ENCODE measurements at places on chromosomes 2 and 18. TPM values are rescaled to one million over a fixed set of nuclear protein-coding genes. Genes with fewer than 3 reads are reported as not detected.

TUBA4B gene
- total RNA-seq: not detected

SEMA4F gene
- 1.6 TPM for total RNA-seq

DNA sequence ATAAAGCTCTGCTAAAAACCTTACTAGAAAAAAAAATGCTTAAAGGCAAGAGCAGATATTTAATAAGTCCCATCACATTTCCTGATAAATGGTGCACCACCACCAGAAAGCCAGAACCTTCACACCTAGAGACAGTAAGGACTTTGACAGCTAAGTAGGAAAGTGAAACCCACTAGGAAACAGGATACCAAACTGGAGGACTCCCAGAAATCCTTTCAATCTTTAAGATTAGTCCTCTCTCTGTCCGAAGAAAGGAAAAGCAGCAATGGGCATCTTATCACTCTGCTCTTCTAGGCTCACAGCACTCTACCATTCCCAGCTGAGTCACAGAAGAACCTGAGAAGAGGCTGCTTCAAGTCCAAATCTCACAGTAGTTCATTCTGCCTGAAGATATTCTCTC, 3.7 kb downstream of the DYM start:
- H3K27me3 ChIP-seq: no peaks in the 10 kb centered on the region
- no peak overlapping the region for H3K27ac ChIP-seq
- H3K4me3 ChIP-seq: no peak overlapping the region
- peaks cover 9% of the 10 kb centered on the region for H3K4me1 ChIP-seq

DNA sequence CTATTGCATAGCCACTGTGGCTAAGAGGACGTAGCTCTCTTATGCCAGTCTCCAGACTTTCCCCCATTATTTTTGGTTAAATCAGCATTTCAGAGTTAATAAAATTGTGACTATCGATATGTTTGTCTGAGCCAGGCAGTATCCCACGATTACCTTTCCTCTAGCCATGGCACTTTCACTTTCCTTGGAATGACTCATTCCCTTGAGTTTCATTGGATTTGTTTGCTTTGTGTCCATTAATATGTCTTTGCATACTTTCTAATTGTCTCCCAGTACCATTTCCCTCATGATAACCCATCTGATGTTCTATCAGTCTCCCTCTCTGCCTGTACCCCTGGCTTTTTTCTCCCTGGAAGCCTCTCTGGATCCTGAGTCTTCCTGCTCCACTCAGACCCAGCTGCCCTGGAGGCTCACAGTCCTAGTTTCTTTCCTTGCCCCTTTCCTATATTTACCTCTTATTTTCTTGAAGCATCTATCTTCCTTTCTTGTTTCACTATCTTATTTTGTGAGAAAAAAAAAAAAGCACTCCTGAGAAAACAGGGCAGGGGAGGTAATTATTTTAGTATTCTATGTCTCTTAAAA, 126.1 kb downstream of the MTX2 start:
- H3K27ac ChIP-seq: no peak overlapping the region
- no peaks in the 10 kb centered on the region for H3K36me3 ChIP-seq
- no peak overlapping the region for H3K4me3 ChIP-seq
- no peaks in the 10 kb centered on the region for H3K27me3 ChIP-seq
- DNase-seq: no peak

GRCh38 chr2:26384183-26384582, 17.5 kb upstream of the DRC1 start:
- H3K36me3 ChIP-seq: peaks cover 89% of the 10 kb centered on the region
- H3K27me3 ChIP-seq: no peaks in the 10 kb centered on the region
- H3K4me3 ChIP-seq: no peak overlapping the region
- H3K27ac ChIP-seq: no peak overlapping the region
- DNase-seq: no peak

DNA sequence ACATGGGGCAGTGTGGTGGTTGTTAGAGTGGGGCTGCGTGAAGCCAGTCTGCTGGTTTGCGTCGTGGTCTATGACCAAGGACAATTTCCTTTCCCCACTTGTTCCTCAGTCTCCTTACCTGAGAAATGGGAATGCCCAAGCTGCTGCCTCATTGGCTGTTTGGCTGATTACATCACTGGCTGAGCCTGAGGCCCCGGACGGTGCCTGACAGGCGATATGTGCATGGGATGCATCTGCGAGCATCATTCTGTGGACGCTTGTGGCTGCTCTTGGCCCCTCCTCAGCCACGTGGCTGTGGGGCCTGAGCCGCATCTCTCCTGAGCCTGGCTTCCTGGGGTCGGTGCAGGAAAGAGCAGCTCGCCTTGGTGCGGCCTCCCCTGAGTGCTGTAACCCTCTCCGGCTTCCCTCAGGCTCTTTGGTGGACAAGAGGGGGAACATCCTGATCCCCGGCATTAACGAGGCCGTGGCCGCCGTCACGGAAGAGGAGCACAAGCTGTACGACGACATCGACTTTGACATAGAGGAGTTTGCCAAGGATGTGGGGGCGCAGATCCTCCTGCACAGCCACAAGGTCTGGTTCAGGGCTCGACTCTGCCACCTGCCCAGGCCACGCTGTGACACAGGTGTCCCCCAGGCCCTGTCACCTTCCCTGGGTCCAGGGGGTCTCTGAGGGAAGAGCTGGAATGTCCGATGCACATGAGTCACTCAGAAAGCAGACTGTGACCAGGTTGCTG, 17.2 kb downstream of the CNDP2 start:
- H3K4me1 ChIP-seq: peaks cover 4% of the 10 kb centered on the region
- no peak for DNase-seq
- no peak overlapping the region for H3K4me3 ChIP-seq
- H3K27me3 ChIP-seq: no peaks in the 10 kb centered on the region

GRCh38 chr2:12070581-12070980, 324.1 kb downstream of the LPIN1 start:
- DNase-seq: no peak
- H3K36me3 ChIP-seq: no peaks in the 10 kb centered on the region
- no peak overlapping the region for H3K27ac ChIP-seq

- no peaks in the 10 kb centered on the region for H3K4me1 ChIP-seq
- no peaks in the 10 kb centered on the region for H3K36me3 ChIP-seq
- H3K4me3 ChIP-seq: no peak overlapping the region
- no peak for DNase-seq
These were observed 23.0 kb downstream of the CYTIP start for GRCh38 chr2:157420771-157421323.

GRCh38 chr2:118836411-118836930, 11.0 kb downstream of the EN1 start:
- peaks cover 19% of the 10 kb centered on the region for H3K4me1 ChIP-seq
- no peak for DNase-seq
- no peak overlapping the region for H3K4me3 ChIP-seq
- no peaks in the 10 kb centered on the region for H3K36me3 ChIP-seq
- H3K27me3 ChIP-seq: peaks cover 29% of the 10 kb centered on the region
- H3K27ac ChIP-seq: no peak overlapping the region

GRCh38 chr18:48859311-48860268, 91.2 kb downstream of the SMAD7 start:
- peaks cover 12% of the 10 kb centered on the region for H3K4me1 ChIP-seq
- DNase-seq: no peak
- no peaks in the 10 kb centered on the region for H3K27me3 ChIP-seq
- H3K4me3 ChIP-seq: no peak overlapping the region
- H3K36me3 ChIP-seq: no peaks in the 10 kb centered on the region

Data from K562 (cell line).